Activated effector memory CD4-positive, alpha-beta T cell treated with Interleukin-2 at 50 U/mL for 16 hours (primary cell): ENCODE measurements at places on chromosomes 13 and 19.

DNA sequence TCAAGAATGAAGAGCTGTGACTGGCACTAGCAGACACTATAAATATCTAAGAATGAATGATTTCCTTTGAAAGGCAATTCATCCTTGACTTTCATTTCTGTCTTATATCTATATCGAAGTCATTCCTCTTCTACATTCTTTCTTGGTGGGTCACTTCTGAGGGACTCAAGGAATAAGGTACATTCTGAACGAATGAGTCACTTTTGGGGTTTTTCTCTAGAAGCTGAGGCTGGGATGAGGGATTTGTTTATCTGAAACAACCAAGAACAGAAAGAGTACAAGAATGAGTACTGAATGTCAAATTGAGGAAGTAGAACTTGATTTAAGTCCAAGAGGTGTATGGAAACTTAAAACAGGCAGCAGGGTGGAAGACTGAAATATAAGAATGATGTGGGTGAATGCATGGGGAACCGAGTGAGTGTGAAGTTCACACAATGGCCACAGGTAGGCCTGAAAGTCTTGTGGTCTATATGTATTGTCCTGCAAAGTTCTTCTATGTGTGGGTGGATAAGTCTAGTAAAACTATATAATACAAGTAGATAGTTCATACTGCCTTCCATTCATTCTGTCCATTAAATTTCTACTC is 343.9 kb downstream of the OXGR1 start:
- no peak for DNase-seq

DNA sequence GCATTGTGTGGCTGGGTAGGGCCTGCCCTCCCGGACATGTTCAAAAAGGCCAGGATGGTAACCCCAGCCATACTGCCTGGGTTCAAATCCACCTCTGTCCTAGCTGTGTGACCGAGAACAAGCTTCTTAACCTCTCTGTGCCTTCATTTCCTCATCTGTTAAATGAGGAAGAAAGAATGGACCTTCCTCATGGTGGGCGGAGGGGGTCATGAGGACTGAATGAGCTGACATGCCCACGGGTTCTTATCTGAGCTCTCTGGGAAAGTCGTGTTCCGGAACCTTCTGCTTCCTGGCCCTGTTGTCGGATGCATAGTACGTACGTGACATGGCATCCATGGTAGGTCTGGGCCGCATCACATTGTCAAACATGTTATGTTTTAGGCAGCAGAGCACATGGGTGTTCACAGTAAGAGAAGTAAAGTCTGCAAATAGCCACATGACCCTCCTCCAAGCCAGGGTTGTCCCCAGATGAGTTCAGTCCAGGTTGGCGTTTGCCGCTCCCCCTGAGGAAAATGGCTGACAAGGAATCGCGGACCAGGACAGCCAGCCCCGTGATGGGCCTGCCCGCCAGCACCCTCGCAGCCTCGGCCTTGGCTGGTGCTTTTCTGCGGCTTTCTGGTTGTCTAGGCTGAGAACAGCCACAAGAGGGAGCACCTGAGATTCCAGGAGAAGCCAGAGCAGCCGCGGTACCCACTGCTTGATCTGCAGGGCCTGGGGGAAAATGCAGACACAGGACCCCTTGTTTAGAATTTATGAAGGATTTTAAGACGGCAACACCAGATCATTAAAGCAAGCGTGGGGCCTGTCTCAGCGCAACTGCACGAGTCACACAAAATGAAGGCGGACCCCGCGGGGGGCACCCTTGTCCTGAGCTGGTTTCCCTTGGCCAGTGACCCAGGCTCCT is 2.4 kb upstream of the NTN5 start:
- DNase-seq: peak; percentile 60

GRCh38 chr19:56076498-56076897 is 44.6 kb downstream of the ZNF787 start:
- no peak for DNase-seq

DNA sequence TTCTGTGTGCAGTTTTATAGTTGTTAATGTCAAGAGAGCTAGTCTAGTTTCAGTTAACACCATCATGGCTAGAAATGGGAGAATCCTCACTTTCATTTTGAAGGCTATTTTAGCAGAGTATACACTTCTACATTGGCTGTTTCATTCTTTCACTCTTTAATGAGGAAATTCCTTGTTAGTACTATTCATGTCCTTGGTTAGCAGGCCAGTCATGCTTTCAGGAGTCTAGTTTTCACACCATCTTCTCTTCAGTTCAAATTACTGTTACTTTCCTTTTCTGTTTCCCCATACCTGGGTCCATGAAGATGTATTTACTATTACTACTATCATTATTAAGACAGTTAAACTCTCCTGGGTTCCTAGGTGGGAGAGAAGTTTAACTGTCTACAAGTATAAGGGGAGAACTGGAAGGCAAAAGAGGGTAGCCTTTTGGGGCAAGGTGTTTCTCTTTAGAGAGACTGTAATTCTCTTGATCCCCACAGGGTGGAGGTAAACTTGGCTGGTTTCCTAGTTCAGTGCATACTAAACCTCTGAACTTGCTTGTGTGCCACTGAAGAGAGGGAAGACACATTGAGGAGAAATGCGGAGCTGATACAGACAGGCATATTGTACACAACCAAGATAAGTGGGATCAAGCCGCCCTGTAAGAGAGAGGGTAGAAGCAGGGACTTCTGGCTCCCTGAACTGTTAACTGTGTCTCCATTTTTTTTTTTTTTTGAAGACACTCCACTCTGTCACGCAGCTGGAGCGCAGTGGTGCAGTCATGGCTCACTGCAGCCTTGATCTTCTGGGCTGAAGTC is 41.3 kb upstream of the IGFL4 start:
- DNase-seq: no peak

GRCh38 chr13:35824395-35824794 is 306.8 kb downstream of the DCLK1 start:
- DNase-seq: no peak

DNA sequence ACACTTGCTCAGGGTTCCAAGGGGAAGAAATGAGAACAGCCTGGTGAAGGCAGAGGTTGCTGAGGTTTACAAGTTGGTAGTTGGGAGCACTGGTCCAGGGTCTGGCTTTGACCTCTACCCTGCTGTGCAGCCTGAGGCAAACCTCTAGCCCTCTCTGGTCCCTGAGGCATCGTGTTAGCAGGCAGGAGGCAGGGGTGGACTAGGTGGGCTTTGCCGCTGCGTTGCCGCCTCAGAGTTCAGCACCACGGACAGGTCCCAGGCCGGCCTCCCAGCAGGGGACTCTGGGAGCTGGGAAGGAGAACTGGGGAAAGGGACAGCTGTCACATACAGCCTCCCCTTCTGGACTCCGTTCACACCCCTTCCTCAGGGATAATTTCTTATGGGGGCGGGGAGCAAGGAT is 3.1 kb downstream of the NCAN start:
- no peak for DNase-seq

GRCh38 chr19:40147338-40147692 is 43.9 kb upstream of the MAP3K10 start:
- DNase-seq: no peak

GRCh38 chr19:55116232-55116858 is 1.1 kb downstream of the PPP1R12C start:
- DNase-seq: peak; percentile 32

DNA sequence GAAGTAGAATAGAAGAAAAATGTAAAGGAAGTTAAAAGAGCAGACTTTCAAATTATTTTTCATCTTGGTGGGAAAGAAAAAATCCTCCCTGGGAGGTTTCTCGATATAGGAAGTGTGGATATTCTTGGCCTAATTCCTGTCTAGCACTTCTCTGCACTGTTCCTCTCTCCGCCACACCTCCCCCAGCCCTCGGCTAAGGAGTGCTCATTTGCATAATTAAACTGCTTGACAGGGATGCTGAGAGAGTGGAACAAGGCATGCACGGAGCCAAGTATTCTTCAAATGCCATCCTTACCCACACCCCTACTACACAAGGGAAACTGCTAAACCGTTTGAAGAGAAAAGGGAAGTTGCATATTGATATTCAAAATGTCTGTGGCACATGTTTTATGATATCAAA is 511.0 kb upstream of the HTR2A start:
- no peak for DNase-seq

DNA sequence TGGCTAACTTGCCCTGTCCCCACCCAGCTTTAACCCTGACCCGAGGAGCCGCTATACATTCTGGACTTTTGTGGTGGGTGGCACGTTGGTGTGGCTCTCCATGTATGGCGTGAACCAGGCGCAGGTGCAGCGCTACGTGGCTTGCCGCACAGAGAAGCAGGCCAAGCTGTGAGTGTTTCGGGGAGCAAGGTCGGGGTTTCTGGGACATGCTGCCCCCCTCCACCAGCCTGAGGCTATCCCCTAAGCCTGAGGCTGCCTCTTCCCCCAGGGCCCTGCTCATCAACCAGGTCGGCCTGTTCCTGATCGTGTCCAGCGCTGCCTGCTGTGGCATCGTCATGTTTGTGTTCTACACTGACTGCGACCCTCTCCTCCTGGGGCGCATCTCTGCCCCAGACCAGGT is 6.0 kb downstream of the SLC5A5 start:
- DNase-seq: no peak

DNA sequence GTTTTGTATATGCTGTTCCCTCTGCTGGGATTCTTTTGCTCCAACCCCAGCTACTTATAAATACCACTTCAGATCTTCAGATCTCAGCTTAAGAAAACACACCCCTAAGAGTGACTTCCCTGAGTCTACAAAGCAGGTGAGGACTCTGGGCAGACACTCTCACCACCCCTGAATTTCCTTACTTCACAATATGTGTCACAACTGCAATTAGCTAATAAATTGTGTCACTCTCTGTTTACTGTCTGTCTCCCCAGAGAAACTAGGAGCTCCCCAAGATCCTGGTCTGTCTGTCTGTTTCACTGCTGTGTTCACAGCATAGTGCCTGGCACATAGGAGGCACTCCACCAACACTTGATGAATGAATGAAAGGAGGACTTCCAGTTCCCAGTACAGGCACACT is 14.4 kb downstream of the CEBPA start:
- no peak for DNase-seq

GRCh38 chr19:2722541-2723344 is 1.6 kb upstream of the DIRAS1 start:
- no peak for DNase-seq

GRCh38 chr19:1434040-1434366 is 4.2 kb upstream of the RPS15 start:
- no peak for DNase-seq

DNA sequence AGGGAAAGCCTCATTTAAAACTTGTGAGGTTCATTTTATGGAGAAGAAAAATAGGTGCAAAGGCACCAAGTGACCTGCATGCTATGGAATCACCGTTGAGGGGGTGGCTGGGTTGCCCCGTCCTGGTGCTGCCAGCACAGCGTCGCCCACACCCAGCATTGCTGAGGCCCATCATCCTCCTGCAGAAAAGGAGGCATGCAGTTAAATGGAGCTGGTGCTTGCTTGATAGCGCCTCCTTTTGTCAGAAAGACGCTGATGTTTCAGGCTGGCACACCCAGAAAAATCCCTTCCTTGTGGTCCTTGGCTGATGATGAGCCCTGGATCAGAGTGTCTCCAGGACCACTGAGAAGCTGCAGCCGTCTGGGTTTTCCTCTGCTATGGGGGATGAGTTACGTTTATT is 36.9 kb downstream of the DHRS12 start:
- DNase-seq: no peak

GRCh38 chr19:4379383-4380253 is 20.7 kb downstream of the SH3GL1 start:
- DNase-seq: no peak

GRCh38 chr13:46605825-46606554 is 53.0 kb downstream of the LRCH1 start:
- DNase-seq: no peak

- no peak for DNase-seq
These were observed 5.2 kb downstream of the LGALS13 start for GRCh38 chr19:39607561-39607960.

DNA sequence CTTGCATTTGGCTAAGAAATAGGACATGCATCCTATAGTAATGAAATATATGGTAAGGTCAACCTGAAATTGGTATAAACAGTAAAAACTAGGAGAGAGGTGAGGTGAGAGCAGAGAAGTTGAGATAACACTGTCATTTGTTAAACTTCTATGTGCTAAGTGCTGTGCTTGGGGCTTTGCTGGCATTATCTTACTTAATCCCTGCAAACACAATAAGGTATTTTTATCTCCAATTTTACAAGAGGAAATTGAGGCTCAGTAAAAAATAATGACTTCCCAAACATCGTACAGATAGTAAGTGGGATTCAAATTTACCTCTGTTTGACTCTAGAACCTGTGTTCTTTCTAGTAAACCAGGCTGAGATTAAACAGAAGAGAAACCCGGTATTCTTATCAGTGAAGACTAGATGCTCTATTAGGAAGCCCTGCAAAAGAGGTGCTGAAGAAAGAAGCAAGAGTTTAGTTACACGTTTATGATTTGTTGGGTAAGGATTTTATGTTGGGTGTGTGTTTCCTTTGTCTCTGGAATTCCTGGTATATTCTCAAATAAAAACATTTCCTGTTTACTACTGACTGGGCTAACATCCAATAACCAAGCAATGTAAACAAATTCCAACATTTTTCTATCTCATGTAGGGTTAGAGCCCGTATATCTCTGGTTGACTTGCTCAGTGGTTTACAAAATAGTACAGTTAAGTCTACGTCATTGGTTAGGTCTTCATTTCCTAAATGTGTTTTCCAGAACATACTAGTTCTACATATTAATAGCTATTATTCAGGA is 137.3 kb upstream of the FNDC3A start:
- DNase-seq: no peak

DNA sequence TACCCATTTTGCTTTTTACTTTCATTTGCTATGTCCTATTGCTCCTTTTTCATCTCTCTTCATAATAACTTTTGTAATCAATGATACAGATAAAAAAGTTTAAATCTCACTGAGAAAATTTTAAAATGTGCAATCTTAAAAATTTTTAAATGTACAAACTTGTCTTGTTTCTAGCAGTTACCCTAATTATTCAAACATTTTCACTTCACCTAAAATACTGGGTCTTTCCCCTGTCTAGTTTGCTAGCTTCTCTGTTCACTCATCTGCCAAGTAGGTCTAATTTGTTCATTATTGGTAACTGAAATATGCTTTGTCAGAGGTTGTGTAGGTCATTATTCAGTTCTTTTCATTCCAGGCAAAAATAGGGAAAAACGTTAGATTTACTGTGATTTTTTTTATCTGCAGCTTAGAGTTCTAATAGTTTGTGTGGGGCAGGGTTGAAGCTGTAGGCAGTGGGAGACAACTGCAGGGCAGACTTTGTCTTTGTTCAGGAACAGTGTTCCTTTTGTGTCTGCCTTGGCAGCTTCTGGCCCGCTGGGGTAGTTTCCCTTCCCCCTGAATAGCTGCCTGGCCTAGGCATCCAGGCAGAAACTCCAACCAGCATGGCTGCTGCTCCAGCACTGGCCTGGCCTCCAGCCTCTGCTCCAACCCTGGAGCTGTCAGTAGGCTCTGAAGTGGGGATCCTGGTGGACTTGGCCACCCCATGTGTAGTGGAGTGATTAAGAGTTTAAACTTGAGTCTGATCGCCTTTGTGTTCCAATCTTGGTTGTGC is 48.5 kb downstream of the WDFY2 start:
- DNase-seq: no peak

DNA sequence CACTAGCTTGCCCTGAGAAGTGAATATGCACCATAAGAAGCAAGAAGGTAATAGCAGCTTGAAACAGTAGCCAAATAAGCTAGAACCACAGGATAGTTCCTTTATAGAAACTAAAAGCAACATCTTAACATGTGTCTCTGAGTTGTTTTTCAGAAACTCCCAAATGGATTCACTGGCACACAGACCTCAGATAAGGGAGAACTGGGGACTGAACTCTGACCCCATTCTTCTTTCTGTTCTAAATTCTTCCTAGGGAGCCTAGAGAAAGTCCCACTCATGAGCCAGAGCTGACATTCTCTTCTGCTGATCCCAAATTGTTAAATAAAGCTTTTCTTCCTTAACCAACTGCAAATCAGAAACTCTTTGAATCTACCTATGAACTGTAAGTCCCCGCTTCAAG is 146.1 kb downstream of the PCDH9 start:
- DNase-seq: no peak

- DNase-seq: no peak
These were observed 354.4 kb upstream of the DACH1 start for GRCh38 chr13:72221276-72221962.
